ENCODE measurements at places on chromosomes 13 and 19. TPM values are rescaled to one million over a fixed set of nuclear protein-coding genes. Genes with fewer than 3 reads are reported as not detected.

DNA sequence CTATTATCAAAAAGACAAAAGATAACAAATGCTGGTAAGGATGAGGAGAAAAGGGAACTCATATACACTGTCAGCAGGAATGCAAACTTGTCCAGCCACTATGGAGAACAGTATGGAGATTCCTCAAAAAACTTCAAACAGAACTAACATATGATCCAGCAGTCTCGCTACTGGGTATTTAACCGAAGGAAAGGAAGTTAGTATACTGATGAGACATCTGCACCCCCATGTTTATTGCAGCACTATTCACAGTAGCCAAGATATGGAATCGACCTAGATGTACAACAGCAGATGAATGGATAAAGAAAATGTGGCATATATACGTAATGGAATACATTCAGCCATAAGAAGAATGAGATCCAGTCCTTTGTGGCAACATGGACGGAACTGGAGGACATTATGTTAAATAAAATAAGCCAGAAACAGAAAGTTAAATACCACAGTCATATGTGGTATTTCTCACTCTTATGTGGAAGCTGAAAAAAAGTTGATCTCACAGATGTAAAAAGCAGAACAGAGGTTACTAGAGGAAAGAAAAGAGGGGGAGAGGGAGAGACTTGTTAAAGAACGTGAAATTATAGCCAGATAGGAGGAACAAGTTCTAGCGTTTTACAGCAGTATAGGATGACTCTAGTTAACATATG is 83.2 kb downstream of the RUBCNL start:
- no peak for DNase-seq

DNA sequence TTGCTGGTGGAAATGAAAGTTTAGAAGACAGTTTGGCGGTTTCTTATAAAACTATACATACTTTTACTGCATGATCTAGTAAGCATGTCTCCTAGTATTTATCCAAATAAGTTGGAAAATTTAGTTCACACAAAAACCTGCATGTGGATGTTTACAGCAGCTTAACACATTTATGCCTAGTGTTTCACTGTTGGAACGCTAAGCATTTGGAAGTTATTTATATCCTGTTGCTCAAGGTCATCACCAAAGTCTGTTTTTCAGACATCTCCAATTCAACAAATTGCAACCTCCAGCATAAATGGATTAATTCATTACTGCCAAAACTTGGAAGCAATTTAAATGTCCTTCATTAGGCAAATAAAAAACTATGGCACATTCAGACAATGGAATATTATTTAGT is 461.8 kb downstream of the SUCLA2 start:
- no peak for DNase-seq

DNA sequence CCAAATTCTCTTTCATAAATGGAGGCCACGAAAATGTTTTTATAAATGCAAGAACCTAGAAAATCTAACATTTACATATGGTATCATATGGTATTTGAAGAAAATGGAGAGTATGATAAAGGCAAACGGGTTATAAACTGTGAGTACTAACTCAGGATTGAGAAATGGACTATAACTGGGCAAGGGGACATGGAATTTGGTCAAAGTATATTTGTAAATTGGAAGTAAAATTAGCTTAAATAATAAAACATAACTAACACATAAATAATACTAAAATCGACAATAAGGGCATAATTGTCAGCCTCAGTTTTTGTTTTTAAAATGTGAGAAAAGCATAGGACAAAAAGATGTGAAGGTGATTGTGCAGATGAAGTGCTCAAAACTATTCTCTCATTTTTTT is 1516.3 kb upstream of the MIR17HG start:
- no peak for DNase-seq

DNA sequence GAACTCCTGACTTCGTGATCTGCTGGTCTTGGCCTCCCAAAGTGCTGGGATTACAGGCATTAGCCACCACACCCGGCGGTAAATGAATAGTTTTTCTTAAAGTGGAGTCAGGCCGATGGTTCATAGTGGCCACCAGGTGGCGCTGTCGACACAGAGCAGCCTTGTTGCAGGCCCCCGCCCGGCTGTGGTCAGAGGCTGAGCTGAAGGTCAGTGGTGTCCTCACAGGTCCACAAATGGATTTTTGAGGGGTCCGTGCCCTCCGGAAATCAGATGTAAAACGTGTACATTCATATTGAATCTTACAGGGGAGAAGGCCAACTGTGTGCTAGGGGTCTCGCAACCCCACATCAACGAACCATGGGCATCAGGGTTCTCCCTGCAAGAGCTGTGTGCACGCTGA is 13.4 kb upstream of the WDR18 start:
- DNase-seq: no peak

GRCh38 chr13:35824825-35825224 is 306.4 kb downstream of the DCLK1 start:
- DNase-seq: no peak

GRCh38 chr13:29850213-29850898 is at the start of gene UBL3:
TSS of gene UBL3 (minus strand) at chr13:29850617. CDS start at chr13:29849538, 1,079 bp downstream.
- DNase-seq: peak; percentile 99

GRCh38 chr13:50085063-50085462 is 69.8 kb downstream of the KCNRG start:
- no peak for DNase-seq

DNA sequence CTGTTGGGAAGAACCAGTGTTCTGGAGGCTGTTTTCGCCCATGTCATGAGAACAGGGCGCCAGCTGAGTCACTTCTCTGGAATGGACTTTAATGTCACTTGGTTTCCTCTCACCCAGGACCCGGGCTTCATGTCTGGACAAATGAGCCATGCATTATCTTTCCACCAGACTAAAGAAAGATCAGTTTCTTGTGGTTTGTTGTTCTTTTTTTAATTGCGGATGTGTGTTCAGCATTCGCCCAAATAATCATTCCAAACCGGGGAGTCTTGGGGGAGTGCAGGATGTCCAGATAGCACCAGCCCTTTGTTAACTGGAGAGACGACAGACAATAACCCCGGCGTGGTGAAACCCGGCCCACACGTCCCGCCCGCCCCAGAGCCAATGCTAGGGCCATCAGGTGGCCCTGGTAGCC is 102.5 kb downstream of the COL4A2 start:
- DNase-seq: no peak

- no peak for DNase-seq
Measured at GRCh38 chr19:3293560-3293959, 69.1 kb downstream of the CELF5 start.

GRCh38 chr19:2014731-2015607 is 545 bp downstream of the BTBD2 start:
- DNase-seq: peak; percentile 87

DNA sequence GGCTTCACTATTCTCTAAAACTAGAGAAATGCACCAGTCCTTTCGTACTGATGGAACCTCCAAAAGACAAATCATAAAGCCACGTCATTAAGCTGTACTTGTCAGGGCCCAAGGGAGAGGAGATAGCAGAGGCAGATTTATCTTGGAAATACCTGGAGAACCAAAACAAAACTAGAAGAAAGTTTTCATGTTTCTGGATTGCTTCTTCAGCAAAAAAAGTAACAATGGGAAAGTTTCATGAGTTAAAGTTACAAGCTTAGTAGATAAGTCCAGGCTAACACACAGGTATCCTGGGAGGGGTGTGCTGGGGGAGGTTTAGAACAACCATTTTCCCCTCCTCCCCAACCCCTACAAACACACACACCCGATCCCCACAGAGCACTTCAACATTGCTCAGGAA is 21.6 kb downstream of the RANBP3 start:
- no peak for DNase-seq

- DNase-seq: peak; percentile 46
Measured at GRCh38 chr19:15283141-15283883, 49.0 kb downstream of the BRD4 start.

- no peak for DNase-seq
Measured at GRCh38 chr19:28836421-28836820, 376.5 kb downstream of the UQCRFS1 start.

DNA sequence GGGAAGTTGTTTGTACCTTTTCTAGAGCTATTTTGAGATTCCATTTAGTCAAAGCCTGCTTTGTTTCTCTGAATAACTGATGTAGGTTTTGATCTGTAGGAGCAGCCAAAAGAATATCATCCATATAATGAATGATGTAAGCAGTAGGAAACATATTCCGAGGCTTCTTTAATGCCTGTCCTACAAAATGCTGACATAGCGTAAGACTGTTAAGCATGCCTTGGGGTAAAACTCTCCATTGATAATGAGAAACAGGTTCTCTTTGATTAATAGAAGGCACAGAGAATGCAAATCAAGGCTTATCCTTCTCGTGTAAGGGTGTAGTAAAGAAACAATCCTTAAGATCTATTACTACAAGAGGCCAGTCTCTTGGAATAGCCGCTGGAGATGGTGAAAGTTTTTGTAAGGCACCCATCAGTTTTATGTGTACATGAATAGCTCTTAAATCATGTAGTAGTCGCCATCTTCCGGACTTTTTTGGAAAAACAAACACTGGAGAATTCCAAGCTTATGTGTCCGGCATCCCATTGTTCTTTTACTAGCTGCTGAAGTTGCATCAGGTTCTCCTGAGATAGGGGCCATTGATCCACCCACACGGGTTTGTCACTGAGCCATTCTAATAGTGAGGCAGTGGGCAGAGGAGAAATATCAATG is 13.5 kb downstream of the FPR3 start:
- DNase-seq: no peak

- DNase-seq: no peak
Measured at GRCh38 chr13:27140060-27140459, 31.6 kb downstream of the USP12 start.

DNA sequence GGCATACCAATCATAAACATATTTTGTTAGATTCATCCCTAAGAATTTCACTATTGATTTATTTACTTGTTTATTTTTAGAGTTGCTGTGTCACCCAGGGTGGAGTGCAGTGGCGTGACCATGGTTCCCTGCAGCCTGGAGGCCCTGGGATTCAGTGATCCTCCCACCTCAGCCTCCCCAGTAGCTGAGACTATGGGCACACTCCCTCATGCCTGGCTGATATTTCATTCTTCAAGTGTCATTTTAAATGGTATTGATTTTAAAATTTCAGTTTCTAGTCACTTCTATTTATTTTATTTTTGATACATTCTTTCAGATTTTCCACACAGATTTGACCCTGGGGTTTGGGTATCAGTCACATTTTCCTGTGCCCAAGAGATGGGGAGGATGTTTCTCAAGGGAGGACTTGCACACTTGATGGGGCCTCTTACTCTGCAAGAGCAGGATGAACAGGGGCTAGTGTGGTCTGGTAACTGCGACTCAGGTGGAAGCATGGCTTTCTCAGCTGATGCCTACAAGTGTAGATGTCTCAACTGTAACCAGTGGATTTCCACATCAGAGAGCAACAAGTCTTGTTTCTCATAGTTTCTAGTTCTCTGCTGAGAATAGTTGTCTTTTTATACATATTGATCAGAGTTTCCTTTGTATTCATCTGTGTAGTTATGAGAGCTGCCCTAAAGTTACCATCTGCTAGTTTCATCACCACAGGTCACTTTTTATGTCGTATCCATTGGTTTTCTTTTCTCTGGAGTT is 40.2 kb downstream of the CCNE1 start:
- no peak for DNase-seq

DNA sequence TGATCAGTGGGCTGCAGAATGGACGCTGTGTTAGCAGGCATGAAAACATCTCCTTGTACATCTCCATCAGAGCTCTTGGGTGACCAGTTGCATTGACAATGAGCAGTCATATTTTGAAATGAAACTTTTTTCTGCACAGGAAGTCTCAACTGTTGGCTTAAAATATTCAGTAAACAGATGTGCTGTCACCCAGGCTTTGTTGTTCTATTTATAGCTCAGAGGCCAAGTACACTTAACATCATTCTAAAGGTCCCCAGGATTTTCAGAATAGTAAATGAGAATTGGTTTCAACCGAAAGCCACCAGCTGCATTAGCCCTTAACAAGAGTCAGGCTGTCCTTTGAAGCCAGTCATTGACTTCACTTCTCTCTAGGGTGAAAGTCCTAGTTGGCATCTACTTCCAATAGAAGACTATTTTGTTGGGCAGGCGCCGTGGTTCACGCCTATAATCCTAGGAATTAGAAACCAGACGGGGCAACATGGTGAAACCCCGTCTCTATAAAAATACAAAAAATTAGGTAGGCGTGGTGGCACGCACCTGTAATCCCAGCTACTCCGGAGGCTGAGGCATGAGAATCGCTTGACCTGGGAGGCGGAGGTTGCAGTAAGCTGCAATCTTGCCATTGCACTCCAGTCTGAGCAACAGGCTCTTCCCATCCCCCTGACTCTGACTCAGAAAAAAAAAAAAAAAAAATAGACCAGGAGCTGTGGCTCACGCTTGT is 7.9 kb upstream of the PDE4A start:
- DNase-seq: no peak

- no peak for DNase-seq
Measured at GRCh38 chr13:60267498-60268202, 103.9 kb upstream of the DIAPH3 start.

GRCh38 chr13:88979465-88980175 is 1308.4 kb downstream of the SLITRK5 start:
- DNase-seq: no peak

- no peak for DNase-seq
Measured at GRCh38 chr13:43363156-43363953, 340.0 kb downstream of the DNAJC15 start.

DNA sequence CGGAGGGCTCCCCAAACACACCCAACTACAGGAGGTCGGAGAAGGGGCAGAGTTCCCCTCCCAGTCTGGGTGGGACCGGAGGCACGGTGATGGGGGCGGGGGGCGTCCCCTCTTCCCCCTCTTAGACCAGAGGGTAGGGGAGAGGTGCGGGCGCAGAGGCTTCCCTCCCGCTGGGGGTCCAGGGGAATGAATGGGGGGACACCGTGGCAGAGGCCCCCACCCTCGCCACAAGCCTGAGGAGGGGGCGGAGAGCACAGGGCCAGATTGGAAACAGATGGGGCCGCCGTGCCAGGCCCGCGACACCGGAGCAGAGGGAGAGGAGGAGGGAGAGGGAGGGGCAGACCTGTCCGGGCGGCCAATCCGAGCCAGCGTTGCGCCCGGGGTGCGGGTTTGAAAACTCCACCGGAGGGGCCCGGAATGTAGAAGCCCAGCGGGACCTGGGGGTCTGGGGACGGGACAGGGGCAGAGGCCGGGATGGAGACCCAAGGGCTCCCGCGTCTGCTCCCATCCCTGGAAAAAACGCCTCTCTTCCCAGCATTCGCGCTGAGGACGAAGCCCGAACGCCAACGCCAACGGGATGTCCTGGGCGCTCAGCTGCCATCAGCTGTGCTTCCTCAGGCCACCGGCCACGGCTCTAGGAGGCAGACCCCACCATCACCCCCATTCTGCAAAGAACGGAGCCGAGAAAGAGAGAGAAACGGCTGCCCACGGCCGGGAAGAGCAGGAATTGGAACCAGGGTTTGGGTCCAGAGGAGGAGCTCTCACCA is 46.8 kb downstream of the PTPRS start:
- no peak for DNase-seq

GRCh38 chr19:16325161-16325527 is 518 bp downstream of the KLF2 start:
- DNase-seq: peak; percentile 92

The NAPSA gene
- total RNA-seq: 3.4 TPM

The MAST1 gene
- 0.52 TPM for total RNA-seq

The PLA2G4C gene
- 41.0 TPM for total RNA-seq

The KIR3DL1 gene
- 0.91 TPM for total RNA-seq

The ALG5 gene
- 25.4 TPM for total RNA-seq

The CRB3 gene
- 2.0 TPM for total RNA-seq

The TGDS gene
- 16.3 TPM for total RNA-seq

The CEACAM8 gene
- total RNA-seq: 2.3 TPM

The TNFSF9 gene
- 2.5 TPM for total RNA-seq

The LIN7B gene
- total RNA-seq: 2.7 TPM

The LRRC4B gene
- 0.20 TPM for total RNA-seq

The BCL2L12 gene
- 26.6 TPM for total RNA-seq

The SLC35E1 gene
- total RNA-seq: 34.6 TPM

The STARD13 gene
- total RNA-seq: 37.4 TPM

Data from spleen (tissue), 13 donors.